GM12864 (cell line): ENCODE measurements at places on chromosomes 5 and 9.

DNA sequence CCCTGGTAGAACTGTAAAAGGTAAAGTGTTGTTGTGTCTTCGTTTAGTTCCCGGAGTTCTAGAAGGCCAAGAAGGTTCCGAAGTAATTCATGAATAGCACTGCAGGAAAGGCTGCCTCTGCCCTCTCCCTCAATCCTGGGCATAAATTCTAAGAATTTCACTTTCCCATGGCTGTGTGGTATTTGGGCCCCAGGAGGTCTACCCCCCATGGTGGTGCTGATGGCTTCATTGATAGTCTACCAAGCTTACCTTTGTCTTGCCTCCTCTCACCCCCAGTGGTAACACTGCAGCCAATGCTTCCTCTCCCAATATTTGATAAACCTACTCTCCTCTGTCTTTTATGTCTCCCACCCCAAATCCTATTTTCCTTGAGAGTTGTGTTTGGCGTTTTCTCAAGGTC is 39.5 kb downstream of the ADAMTS16 start:
- DNase-seq, result no peak

DNA sequence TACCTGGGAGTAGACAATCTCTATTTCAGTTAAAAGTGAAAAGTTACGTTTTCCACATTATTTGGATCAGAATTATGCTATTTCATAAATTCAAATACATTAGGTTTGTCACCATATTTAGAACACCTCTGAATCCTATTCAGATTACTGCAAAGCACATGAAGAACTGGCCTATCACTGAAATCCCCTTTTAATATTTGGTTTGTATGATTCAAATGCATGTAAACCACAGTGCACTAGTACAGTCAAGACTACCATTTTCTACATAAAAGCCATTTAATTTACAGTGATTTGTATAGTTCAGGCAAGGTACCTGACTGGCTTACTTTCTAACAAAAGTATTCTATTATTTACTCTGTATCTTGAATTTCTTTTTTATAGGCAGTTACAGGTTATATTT is 212.5 kb downstream of the MEF2C start:
- no peak for DNase-seq

GRCh38 chr9:124208571-124208970 is 49.2 kb upstream of the NEK6 start:
- no peak for DNase-seq

GRCh38 chr9:126974594-126974993 is 60.0 kb downstream of the RALGPS1 start:
- DNase-seq, result no peak

DNA sequence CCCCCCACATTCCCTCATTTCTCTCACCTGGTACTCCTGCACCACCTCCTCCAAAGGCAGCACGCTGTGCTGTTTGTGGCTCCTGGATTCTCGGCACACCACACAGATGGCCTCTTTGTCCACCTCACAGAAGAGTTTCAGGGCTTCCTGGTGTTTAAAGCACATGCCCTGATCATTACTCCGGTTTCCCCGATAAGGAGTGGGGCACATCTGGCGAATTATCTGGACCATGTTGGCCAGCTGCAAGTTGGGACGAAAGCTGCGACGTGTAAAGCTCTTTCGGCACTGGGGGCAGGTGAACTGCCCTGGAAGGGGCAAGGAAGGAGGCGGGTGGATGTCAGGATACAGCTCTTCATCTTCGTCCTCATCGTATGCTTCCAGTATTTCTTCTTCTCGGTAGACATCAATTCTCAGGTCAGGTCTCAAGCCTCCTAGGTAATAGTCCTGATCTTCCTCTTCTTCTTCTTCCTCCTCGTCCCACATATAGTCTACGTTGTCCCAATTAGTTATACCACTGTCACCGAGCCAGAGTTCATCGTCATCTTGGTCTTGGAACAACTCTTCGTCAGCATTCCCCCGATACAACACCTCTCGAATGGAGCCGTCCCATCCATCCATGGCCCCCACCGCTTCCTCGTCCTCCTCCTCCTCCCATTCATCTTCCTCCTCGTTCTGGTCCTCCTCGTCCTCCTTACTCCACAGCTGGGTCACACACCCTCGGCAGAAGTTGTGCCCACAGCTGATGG is 796 bp downstream of the TRIM52 start:
- DNase-seq, result no peak

DNA sequence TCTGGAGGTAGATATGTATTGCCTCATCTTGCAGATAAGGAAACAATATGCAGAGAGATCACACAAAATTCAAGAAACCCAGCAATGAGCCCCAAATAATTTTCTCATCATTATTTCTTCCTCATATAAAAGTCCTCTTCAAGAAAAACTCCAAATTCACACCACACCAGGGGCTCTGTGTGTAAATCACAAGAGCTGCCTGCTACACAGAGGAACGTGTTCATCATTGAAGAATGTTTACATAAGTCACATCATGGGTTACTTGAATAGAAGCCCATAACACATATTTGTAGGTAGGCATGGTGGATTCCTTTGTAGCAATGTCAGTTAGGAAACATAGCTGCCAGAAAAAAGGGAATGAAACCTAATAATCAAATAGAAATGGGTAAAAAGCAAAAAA is 308.1 kb upstream of the TLE4 start:
- no peak for DNase-seq

- DNase-seq, result no peak
Observed at GRCh38 chr5:135559354-135559753, 19.4 kb downstream of the CXCL14 start.

DNA sequence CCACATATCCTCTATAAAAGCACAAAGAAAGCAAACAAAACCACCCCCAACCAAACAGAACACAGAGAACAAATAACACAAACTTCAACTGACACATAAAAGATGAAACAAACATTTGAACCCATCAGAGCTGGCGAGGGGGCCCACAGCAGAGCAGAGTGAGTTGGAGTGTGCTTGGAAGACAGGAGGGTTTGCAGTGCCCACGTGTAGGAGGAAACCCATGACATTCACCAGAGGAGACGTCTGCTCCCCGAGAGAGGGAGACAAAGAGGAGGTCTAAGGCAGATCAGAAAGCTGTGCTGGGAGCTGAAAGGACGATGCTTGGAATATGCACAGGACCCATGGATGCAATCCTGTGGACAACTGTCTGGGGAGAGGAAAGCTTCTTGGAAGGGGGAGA is 27.0 kb downstream of the MRPL36 start:
- DNase-seq, result no peak

GRCh38 chr5:171437286-171437821 is 17.9 kb downstream of the FGF18 start:
- DNase-seq, result no peak

DNA sequence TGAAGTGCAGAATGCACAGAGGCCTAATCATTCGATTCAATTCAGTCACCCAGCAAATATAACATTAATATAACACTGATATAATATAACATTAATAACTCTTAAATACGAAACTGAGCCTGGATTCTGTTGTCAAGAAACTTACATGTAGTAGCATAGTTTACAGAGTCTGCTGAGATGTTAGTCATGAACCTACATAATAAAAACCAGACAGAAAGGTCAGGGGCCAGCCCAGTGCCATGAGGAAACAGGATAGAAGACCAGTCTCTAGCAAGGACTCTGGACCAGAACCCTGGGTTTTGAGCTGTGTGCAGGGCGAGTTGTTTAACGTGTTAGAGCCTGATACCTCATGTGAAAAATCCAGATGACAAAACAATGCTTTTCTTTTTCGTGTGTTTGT is 234.7 kb downstream of the NR2F1-AS1 start:
- no peak for DNase-seq
